ENCODE measurements at places on chromosomes 4 and X.

GRCh38 chrX:115616943-115617563, 56.1 kb downstream of the PLS3 start:
- no peak for DNase-seq

DNA sequence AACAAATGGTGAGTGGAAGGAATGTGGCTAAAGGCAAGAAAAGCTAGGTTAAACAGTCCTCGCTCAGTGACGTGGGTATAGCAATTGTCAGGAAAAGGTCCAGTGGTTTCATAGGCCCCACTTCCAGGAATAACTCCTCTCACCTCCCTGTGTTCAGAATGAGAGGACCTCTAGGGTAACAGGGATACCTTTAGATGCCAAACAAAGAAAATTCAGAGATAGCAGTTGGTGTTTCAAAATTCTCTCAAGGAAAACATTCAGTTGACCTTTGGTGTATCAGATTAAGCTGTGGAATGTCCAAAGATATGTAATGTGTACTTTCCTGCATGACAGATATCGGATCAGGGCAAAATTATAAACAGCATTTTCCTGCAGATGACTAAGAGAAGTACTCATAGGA, 155.9 kb downstream of the ARHGAP6 start:
- DNase-seq, result no peak

- DNase-seq, result no peak
These were observed 23.5 kb upstream of the SPINK2 start for GRCh38 chr4:56844802-56845580.

GRCh38 chr4:22988526-22988925, 295.8 kb downstream of the GBA3 start:
- no peak for DNase-seq

DNA sequence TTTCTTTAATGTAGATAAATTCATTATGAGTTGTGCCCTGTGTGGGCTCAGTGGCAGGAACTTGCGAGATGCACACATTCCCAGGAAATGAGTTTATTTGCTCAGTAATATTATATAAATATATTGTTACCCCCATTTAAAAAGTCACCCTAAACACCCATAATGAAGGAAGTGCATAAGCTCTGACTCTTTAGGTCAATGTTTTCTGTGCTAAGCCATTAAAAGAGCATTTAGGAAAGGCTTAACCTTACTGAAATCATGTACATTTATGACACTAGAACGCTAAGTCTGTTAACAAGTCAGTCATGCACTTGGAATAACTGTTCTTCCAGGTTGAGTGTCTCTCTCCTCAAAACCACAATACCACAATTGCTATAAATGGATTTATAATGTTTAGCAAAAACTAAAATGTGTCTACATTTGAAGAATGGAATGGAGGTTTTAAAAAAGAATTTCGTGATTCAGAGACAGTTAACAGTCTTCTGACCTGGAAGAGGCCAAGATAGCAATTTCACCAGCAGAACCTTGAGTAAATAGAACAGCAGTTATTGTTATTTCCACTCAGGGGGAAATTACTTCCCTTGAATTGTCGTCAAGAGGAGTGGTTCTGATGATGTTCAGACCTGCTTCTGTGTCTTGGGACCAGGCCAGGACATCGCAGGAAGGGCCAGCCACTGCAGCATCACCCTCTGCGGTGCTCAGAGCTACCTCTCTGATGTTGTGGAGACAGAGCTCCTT, 91.1 kb upstream of the VEGFC start:
- no peak for DNase-seq

DNA sequence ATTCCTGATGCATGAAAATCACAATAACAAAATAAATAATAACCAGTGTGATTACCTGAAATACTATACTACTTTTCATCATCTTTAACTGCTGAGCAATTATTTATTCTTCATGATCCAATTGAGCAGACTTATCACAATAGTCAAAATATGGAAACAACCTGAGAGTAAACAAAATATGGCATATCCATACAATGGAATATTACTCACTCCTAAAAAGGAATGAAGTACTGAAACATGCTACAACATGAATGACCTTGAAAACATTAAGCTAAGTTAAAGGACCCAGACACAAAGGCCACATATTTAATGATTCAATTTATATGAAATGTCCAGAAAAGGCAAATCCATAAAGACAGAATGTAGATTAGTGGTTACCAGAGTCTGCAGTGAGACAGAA, 146.8 kb downstream of the MID1IP1 start:
- no peak for DNase-seq

DNA sequence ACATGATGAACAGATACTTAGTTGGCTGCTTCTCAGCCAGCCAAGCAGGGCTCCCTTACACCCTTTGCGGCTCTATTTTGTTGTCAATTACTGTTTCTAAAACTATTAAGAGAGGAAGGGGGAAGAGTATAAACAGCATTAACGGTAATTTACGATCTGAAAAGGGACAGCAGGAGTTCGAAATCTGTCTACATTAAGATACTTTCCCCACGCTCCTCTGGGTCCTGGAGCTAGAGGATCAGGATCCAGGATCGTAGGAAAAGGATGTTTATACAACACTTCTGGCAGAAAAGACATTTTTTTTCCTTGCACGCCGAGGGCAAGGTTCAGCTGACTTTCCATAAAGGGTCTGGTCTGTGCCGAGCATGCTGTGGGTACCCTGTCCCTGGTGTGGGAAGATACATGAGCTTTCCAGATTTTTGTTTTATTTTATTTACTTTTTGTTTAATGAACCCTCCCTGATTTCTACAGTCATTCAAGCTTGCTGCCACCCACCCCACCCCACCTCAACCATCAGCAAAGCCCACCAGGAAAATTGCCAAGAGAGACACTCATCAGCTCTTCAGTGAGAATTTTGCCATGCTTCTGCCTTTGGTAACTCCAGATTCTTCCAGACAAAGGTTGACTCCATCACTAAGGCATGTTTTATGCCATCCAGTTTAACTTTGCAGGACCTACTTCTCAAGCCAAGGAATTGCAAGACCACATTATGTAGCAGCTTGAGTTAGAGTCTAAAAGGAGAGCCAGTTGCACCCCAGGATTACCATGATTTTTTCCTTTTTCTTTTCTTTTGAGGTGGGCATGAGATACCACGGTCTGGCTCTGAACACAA, 188.1 kb downstream of the QDPR start:
- DNase-seq, result no peak

DNA sequence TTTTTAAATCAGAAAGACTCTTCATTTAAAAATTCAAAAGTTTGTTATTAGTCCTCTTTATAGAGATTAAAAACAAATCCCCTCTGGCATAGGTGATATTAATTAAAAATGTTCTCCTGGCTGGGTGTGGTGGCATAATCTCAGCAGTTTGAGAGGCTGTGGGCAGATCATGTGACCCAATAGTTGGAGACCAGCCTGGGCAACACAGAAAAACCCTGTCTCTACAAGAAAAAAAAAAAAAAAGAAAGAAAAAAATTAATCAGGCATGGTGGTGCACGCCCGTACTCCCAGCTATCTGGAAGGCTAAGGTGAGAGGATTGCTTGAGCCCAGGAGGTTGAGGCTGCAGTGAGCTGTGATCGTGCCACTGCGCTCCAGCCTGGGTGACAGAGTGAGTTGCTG, 38.9 kb downstream of the RASGEF1B start:
- no peak for DNase-seq

GRCh38 chr4:93834249-93835066, 5.9 kb downstream of the ATOH1 start:
- no peak for DNase-seq

GRCh38 chrX:17414027-17414658, 39.1 kb downstream of the NHS start:
- DNase-seq, result no peak

DNA sequence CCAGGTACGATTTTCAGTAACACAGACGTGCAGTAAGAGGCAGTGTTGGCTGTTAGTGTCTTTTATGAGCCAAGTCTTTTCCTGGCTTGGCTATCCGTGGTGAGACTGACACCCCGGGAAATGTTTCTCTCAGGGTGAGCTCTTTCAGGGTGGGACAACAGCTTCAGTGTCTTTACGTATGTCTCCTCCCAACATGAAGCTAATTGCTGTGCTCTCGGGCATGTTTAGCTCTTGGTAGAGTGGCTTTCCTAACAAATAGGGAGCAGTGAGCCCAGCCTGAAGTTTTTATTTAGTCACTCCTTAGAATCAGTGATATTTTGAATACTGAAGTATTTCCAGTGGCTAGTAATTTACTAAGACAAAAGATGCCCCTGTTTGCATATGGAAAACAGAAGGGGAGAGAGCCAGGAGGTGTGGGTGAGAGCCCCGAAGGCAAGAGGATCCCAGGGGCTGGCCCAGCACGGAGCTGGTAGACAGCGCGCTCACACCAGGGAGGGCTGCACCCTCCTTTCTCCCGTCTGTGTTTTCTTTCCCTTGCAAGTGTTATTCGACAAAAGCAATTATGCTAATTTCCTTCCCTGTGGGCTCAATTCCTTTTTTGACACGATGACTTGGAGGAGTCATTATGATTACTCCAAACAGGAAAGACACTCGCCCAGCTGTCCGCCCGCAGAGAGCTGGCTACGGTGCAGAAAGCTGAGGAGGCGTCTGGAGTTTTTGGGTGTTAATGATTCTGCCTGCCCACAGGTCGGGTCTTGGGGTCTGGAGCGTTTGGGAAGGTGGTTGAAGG, 47.7 kb downstream of the PDGFRA start:
- no peak for DNase-seq

DNA sequence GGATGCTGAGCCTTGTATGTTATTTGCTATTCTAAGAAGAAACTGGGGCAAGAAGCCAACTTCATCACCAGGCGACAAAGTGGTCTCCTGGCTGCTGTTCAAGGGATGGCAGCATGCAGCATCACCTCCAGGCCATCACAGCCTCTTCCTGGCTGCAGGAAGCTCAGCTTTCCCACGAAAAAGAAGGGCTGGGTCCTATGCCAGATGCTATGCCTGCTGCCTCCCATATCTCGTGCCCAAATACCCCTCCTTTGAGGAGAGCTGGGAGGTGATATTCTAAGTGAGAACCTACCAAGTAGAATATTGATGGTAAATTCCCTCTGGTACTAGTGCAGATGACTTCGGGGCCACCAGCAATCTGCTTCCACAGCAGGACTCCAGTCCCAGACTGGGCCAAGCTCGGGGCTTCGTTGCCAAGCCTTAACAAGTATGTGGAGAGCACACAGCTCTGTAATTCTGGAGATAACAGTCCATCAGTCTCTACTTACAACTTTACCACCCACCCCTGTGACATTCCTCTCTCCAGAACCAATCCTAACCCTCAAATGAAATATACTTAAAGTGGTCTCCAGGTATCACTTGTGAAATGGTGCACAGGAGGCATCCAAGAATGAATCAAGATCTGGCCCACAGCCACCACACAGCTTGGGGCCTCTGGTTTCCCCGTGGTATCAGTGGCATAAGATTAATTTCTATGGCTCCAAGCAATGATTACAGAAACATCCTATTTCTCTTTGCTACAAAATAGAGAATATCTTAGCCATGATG, 149.3 kb downstream of the PALLD start:
- no peak for DNase-seq

- DNase-seq, result no peak
These were observed 64.2 kb downstream of the PACRGL start for GRCh38 chr4:20764366-20764992.

GRCh38 chrX:20265726-20266681, 705 bp downstream of the RPS6KA3 start:
- peak; percentile 48 for DNase-seq

GRCh38 chr4:77220828-77221613, 64.0 kb downstream of the CCNG2 start:
- no peak for DNase-seq

- no peak for DNase-seq
These were observed 3.5 kb upstream of the RNF212 start for GRCh38 chr4:1116838-1117237.

GRCh38 chr4:32133141-32133540, 1413.0 kb downstream of the PCDH7 start:
- no peak for DNase-seq

DNA sequence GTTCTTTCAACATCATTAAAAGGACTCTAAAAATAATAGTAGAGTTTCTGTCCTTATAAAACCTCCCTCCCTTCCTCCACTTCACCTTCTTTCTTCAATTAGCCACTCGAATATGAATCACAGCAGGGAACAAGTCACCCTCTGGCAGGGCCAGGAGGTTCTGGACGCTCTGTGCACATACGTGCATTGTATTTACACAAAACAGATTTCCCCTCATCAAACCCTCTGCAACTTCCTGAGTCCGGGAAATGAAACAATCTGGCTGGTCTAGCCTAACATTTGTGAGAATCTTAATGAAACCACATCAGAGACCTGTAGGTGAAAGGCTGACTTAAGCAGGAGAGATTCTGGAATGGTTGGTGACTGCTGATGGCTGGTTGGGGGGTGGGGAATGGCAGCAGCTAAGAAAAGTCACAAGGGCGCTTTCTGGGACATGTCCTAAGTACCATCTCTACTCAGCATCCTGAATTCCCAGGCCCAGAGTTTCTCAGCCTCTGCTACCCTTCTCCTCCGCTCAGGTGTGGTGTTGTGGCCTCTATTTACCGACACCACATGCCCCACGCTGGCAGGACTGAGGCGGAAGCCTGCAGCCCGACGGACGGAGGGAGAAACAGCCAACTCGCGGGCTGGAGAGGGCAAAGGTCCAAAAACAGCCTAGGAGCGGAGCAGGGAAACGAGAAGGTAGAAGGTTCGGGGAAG, 1.0 kb downstream of the ZDHHC9 start:
- no peak for DNase-seq

DNA sequence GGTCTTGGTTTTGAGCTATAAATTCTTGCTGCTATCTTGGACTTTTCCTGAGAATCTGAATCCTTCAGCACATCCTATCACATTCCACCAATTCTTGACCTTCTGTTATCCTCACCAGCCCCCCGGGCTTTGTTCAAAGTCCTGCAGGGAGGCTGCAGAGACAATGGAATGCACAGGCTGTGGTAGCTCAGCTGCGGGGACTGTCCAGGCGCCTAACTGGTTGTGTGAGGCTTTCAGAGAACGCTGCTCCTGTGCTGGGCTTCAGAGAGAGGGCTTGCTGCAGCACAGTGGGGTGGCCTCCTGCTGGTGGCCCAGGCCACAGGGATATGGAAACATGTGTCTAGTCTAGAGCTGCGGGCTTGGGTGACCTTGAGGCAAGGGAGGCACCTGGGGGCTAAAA, 196.3 kb upstream of the GATB start:
- DNase-seq, result no peak

GRCh38 chr4:18691431-18692200, 670.1 kb upstream of the LCORL start:
- no peak for DNase-seq

GRCh38 chr4:25030277-25031076, at the start of gene LGI2:
TSS of gene LGI2 (minus strand) at chr4:25030946. CDS start at chr4:25030693, 253 bp downstream.
- no peak for DNase-seq

GRCh38 chrX:110733166-110733565, 62.5 kb downstream of the CHRDL1 start:
- no peak for DNase-seq

Data from left hindlimb (tissue), 1 donor.